ENCODE measurements at places on chromosomes 12 and 14.
A peak's percentile ranks its signal among the peaks of the same experiment; 100 is the strongest.

DNA sequence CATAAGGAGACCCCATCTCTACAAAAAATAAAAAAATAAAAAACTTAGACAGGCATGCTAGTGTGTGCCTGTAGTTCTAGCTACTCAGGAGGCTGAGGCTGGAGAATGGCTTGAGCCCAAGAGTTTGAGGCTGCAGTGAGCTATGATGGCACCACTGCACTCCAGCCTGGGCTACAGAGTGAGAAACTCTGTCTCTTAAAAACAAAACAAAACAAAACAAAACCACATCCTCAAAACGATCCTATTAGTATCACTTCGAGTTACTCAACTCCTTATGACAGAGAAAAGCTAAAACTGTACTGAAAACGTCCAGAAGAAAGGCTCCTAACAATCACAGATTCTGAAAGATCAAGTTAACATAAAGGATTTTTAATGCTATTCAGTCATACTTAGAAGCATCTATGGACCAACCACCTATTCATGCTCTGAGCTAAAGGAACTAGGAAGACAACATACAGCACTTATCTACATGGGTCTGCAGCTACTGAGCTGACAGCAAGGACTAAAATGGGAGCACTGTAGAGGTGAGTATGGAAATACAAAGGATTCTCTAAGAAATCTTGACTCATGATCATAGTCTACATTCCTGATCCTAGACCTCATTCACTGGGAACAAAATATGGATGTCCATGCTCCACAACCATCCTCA, 75.3 kb upstream of the DUSP6 start:
- no peak for DNase-seq

- peak; percentile 70 for DNase-seq
These were observed 4.4 kb downstream of the CACNA1C start for GRCh38 chr12:2057041-2057794.

GRCh38 chr12:115798309-115798917, 479.1 kb downstream of the MED13L start:
- DNase-seq = no peak

GRCh38 chr12:66661357-66661756, 17.5 kb downstream of the GRIP1 start:
- no peak for DNase-seq

GRCh38 chr14:49977126-49977841, 84.4 kb downstream of the ARF6 start:
- DNase-seq = no peak

DNA sequence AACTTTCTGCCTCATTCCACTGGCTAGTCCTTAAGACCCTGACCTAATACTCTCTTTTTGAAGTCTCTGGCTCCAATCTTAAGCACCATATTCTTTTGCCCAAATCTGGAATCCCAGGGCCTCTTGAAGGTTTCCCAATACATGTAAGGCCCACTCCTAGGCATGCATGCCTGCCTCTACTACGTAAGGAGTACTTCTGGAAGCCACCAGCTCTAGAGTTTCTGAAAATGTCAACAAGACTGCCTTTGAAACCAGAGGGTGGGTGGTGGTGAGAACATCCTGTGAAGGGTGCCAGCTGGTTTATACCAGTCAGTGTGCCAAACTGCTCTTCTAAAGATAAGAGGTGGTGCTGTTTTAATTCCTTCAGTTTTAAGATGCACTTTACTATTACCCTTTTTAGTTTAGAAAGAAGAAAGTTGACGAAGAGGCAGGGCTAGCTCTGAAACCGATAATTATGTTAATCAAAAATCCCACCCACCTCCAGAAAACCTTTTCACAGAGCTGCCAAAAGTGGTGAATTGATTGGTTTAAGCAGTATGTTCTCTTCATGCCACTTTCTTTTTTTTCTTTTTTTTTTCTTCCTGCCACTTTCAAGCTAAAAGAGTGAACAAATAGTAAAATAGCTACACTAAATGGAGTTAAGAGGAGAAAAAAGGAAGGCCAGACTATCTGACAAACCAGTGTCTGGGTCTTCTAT, 8.7 kb upstream of the WDR89 start:
- no peak for DNase-seq

- DNase-seq = no peak
These were observed 65.1 kb upstream of the GZMB start for GRCh38 chr14:24699052-24699451.

- DNase-seq = no peak
These were observed 217.4 kb downstream of the CRADD start for GRCh38 chr12:93894391-93895088.
